ENCODE measurements at places on chromosomes 3 and 15.

DNA sequence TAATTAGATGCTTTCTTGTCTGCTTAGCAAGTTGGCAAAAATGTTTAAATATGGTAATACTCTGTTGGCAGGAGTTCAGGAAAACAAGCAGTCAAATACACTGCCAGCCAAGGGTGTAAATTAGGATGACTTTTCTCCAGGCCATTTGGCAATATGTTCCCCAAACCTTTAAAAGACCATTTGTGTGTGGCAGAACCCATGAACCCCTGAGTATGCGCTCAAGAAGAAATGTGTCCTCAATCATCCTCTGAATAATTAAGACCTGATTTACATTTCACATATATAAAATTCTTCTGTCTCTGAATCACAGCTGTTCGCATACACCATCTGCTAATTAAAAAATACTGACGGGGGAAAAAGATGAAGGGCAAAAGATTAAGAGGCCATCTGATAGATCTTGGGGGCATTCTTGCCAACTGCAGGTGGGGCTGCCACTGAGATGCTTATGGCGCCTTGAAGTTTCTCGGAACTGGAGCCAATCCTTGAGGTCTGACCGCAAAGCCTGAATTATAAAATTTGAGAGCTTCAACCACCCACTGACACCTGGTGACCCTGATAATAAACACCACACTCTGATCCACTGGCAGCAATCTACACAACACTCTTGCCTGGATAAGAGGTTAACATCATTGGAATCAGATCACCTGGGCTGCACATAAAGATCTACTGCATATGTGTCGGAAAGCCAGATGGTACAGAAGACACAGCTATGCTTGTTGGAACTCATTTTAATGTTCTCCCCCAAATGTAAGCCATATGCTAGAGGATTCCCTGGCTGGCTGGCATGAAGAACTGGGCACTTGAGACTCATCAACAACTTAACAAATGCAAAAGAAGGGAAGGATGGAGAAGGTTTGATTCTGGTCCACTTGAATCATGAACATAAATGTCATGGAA, 190.6 kb downstream of the OSBPL10 start:
- DNase-seq, result no peak

DNA sequence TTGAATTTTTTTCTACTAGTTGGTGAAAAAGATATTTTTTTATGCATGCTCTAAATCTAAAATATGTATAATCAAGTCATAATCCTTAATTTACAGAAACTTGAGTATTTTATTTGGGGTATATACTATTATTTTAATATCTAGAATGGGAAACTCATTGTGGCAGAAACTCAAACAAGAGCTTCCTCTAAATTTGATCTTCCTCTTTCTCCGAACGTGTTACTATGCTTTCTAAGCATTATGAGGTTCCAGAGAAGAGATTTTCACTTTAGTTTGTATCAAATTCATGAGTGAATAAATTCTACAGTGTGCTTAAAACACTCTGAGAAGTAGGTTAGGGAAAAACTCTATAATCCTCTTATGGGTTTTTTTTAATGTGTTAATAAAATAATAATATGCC, 173.1 kb downstream of the POTEB3 start:
- DNase-seq, result no peak

DNA sequence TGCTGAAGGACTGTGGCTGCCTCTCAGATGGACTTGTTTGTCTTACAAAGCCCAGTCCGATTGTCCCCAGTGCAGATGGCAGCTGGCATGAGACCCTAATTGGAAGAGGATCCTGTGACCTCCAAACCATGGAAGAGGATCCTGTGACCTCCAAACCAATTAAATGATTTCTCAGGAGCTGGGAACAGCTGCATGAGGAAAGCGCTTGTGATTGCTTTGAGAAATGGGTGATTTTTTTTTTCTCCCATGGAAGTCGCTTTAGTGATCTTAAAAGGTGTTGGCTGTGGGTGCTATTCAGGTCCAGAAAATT, 68.4 kb upstream of the LARS2 start:
- DNase-seq, result no peak

DNA sequence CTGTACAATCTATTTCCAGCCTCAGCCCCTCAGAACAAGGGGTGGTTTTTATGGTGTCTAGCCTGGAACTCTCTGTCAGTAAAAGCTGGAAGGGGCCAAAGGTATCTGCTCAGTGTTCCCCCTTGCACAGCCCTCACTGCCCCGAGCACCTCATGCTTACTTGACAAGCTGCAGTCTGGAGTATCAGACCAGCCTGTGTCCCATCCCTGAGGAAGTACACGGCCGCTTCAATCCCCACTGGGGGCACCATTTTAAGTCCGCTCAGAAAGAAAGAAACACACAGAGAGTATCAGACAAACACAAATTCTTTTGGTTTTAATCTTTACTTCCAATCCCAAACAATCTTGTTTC, 32.4 kb downstream of the UMPS start:
- DNase-seq, result no peak

DNA sequence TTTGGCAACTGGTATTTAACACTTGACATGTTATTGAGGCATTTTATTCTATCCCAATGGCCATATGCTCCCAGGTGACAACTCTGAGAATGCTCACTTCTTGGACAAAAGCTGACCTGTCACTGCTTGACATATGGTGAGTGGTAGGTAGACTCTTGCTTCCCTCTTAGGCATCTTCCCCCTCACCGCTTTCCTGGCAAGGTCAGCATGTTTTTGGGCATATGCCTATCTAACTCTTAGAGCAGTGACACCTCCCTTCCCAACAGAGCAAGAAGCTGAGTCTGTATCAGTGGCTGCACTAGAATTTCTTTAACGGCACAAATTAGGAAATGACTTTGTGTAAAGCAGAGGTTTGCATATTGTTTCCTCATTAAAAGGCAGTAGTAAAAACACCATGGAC, 300.7 kb downstream of the OXSM start:
- no peak for DNase-seq

- DNase-seq, result no peak
Observed at GRCh38 chr3:112639455-112640225, 1.3 kb downstream of the CCDC80 start.

GRCh38 chr15:57031082-57031481, 112.6 kb downstream of the TCF12 start:
- no peak for DNase-seq

DNA sequence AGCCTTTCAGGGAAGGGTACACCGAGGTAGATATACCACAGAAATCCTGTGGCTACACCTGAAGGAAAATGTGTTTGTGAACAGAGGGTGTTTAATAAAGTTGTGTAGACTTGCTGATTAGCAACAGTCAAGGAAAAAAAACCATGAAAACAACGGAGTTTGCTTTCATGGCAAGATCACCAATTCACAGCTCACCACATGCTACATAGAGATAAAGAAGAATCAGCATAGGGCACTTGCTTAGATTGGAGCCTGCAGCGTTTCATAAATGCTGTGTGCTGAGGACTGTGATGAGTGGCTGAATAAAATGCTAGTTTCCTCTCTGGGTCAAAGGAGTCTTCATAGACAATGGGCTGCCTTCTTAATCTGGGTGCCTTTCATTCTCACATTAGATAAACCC, 257.6 kb downstream of the SLC9A9 start:
- no peak for DNase-seq

DNA sequence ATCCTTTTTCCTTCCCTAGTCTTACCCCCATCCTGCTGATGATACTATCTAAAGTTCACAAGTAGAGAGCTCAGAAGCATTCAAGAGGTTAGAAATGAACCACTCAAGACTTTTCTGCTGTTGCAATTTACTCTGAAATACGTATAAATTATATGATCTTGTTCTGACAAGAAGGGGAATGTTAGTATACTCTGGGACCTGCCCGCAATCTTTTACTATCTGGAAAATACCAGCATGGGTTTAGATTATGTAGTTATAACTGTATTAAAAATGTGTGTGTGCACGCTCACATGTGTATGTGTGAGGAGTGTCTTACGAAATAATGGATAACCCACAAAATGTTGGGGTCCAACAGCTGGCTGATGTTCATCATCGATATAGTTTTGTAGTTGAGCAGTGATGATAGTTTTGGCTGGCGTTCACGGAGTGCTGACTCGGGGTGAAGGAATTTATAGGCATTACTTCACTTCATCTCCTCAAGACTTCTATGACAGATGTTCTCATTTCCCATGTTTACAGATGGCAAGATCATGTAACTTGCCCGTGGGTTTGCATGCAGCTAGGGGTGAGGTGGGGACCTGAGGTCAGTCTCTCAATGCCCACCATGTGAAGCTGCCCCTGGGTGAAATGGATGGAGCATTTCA, 297.5 kb upstream of the LYSMD4 start:
- no peak for DNase-seq

- no peak for DNase-seq
Observed at GRCh38 chr3:170274641-170275040, 52.4 kb downstream of the PRKCI start.

DNA sequence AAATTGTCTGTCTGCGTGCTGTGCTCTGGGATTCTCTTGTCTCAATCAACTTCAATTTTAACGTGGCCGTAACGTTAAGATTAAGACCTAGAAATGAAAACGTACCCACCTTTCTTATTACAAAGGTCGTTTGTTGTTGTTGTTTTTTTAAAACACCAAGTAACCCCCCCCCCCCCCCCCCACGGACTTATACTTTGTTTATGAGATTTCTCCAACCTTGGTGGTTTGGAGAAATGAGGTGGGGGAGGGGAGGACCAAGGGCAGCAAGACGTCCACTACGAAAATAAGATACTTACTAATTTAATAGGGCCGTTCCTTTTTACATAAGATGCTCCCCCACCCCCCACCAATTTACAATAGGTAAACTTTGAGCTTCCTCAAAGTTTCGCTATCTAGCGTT, 244.4 kb upstream of the TOPAZ1 start:
- DNase-seq, result no peak

GRCh38 chr3:8324747-8325146, 176.9 kb upstream of the LMCD1 start:
- no peak for DNase-seq

DNA sequence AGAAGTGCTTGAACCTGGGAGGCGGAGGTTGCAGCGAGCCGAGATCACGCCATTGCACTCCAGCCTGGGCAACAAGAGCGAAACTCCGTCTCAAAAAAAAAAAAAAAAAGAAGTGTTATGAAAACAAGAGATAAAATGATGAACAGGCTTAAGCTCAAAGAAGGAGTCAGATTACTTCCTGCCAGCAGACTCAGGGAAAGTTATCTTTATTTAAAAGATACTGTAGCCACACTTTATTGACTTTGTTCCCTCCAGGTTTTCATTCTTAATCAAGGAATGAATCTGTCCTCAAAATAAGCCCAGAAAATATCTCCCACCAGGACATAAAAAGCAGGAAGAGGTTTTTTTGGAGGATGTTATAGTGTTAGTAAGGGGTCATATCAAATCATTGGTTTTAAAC, 176.5 kb upstream of the KCNMB2 start:
- DNase-seq, result no peak

DNA sequence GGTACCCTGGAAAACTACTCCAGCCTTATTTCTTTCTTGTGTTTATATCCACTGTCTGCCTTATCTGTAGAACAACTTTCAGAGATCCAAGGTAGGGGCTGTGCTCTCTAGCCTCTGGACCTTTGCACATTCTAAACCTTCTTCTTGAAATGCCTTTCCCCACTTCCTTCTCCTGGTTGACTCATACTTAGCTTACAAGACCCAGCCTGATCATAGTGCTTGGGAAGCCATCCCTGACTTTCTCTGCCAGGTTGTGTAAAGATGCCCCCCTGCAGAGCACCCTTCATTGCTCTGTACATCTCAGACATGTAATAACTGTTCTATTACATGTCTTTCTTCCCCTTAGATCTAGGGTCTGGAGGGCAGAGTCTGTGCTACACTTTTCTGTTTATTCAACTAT, 50.1 kb downstream of the PPM1L start:
- no peak for DNase-seq

DNA sequence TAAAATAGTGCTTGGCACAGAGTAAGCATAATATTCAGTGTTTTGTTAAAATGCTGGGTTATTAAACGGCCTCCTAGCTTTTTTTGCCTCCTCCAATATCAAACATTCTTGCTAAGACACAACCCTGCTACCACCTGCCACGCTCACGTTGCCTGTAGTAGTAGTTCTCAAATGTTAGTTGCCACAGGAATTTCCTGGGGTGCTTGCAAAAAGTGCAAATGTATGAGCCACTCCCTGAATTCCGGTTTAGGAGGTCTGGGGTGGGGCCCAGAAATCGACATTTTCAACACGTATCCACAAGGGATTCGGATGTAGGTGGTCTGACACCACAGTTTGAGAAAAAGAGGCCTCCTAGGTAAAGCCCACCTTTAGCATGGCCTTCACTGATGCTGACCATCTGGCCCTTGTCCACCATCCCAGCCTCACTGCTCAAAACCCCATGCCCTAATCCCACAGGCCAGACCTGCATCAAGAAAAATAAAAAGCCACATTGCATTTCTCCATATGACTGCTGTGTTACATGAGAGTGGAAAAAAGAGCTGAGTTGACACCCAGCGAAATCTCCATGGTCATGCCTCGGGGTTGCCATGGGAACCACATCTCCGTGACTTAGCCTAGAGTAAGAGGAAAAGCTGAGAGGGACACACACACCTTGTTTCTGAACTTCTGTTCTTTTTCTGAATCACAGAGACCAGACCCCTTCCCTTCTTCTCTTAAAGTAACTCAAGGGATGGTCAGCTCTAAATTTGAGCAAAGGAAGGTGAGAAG, 116.4 kb upstream of the HES1 start:
- no peak for DNase-seq

- DNase-seq, result no peak
Observed at GRCh38 chr15:81504170-81504905, 130.3 kb upstream of the TMC3 start.

DNA sequence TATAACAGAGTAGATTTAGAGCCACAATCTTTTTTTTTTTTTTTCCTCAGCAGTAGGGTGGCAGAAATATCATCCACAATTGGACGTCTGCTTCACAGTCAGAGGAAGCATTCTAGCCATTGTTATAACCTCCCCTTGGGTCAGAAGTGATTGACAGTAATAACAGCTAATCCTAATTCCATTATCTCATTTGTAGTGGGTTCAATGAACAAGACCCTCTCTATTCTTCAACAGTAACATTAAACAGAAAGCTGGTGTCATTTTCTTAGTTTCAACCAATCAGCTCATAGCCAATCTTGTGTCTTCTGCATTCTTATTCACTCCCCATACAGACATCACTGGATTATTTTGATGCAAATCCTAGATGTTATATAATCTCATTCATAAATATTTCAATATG, 44.6 kb downstream of the QTRT2 start:
- no peak for DNase-seq

GRCh38 chr3:64667138-64667537, 20.7 kb downstream of the ADAMTS9 start:
- no peak for DNase-seq

- DNase-seq, result no peak
Observed at GRCh38 chr15:58758141-58758540, 8.6 kb upstream of the ADAM10 start.

DNA sequence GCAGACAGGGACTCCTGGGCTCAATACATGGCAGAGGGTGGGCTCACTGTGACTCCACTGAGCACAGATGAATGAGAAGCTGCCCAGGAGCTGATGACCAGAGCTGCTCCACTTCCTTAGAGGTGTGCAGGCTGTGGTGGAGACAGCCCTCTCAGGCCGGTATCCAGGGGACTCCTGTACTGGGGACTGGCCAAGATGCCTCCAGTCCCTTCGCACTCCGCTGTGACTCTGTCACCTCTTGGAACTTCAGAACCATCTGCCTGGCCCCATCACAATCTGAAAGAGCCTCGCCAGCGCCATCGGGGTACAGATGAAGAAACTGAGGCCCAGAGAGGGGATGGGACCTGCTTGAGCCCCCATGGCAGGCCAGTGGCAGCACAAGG, 111.2 kb downstream of the ETFA start:
- DNase-seq, result no peak

Data from stimulated activated CD8-positive, alpha-beta memory T cell treated with anti-CD3 and anti-CD28 coated beads, Interleukin-4, amount 100 ng/mL, for 4 hours (primary cell).